Caki2 (cell line): ENCODE measurements at places on chromosomes 5 and 9. TPM values are rescaled to one million over a fixed set of nuclear protein-coding genes. Genes with fewer than 3 reads are reported as not detected.

Gene JAKMIP2
- 0.20 TPM in 1 of 2 replicates, not detected in the other for total RNA-seq

Gene CDH9
- not detected in 2 replicates for total RNA-seq

Gene DBH
- total RNA-seq = not detected in 2 replicates

Gene RNF145
- total RNA-seq = 35.6 and 44.7 TPM in 2 replicates

Gene TNFSF15
- 0.07 and 0.98 TPM in 2 replicates for total RNA-seq

Gene NSD1
- 15.4 and 18.5 TPM in 2 replicates for total RNA-seq

Gene SLIT3
- 12.5 and 21.9 TPM in 2 replicates for total RNA-seq

Gene SLC36A1
- total RNA-seq = 2.1 and 7.9 TPM in 2 replicates

Gene DEPDC1B
- 38.3 and 65.3 TPM in 2 replicates for total RNA-seq

Gene ARL10
- not detected in 2 replicates for total RNA-seq

Gene AK8
- total RNA-seq = 0.58 and 2.6 TPM in 2 replicates

Gene FAM169A
- 2.0 and 10.0 TPM in 2 replicates for total RNA-seq

DNA sequence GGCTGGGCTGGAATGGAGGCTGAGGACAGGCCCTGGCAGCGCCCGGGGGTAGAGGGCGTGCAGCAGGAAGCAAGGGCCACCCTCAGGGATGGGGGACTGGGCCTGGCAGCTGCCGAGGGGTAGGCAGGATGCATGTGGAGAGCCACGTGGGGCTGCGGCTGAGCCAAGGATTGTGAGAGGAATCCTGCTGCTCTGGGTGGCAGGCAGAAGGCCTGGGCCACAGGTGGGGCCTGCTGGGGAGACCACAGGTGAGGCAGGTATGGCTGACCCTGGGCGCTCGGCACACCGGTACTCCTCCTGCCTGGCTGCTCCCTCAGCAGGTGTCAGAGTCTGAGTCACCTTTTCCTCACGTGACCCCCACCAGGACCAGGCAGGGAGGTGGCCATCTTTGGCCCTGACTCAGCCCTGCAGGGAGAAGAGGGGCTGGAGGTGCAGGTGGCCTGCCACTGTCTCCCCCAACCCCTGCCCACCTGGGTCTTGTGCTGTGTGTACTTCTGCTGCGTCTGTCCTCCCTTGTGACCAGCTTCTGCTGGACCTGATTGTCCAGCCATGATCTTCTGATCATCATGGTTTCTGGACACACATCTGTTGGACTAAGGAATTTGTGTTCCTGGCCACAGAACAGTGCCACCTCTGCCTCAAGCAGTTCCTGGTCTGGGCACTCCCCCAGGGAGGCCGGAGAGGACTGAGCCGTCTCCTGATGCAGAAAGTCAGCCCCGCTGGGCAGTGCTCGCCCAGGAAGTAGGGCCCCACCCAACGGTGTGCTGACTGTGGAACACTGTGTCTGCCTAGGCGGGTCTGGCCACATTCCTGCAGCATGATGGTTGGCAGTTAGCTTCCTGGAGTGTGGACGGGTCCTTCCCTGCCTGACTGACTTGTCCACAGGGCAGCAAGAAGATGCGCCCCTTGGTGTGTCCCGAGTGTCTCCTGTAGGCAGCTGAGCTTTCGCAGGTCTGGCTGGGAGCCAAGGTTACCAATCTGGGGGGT, 6.4 kb downstream of the ARRDC1 start:
- DNase-seq = peak; percentile 93

GRCh38 chr5:42956551-42956950, 83.6 kb downstream of the ANXA2R start:
- no peak for DNase-seq

DNA sequence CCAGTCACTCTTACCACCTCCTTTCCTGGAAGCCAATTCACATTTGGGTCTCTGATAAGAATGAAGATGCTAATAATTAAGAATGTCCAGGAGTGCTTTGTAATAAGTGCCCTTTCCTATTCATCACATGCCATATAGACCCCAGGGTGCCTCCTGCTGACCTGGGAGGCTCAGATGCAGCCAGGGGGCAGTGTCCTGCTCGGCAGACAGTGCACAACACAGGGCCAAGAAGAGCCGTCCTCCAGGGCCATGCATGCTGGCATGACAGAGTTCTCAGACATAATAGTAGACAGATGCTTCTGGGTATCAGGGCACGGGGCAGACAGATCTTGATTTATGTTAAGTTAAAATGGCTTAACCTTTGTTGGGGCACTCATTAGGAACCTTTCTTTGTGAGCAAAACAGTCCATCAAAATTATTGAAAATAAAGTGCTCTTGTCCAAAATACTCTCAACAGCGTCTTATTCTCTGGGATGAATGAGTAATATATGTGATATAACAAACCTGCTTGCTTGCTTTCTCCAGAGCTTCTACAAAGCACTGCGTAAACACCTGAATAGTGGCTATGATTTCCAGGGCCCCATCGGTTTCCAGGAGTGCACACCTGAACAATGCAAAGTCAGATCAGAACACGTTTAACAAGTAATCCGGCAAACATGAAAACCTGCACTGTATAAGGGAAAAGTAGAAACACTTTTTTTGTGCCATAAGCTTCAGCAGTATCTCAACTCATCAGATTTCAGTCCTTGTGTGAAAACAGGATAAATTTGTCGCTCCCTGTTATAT, 192.7 kb downstream of the FANCC start:
- no peak for DNase-seq

DNA sequence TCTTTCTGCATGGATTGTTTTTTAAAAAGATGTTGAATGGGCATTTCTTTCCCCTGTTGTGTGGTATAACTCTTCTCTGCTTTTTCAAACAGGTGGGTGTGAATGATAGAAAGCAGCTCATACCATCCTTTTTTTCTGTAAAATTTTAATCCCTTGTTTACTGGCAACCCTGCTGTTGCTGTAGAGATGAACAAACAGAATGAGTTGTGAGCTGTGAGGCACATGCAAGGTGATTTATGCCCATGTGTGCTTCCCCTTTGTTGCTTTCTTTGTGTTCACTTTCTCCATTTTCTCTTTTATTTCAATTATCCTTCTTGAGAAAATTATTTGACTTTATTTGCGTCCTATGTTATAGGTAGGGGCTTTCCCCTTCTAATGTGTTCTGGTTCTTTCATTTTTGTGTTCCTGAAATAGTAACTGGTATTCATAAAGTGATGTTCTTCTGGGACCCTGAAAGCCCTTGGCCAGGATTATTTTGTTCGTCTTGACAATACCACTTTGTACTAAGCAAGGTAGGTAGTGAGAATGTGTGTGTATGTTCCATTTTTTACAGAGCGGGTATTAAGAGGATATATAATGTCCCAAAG, 79.9 kb downstream of the AOPEP start:
- peak; percentile 45 for DNase-seq

- DNase-seq = no peak
These were observed 182.5 kb downstream of the GAS1 start for GRCh38 chr9:86764671-86765343.

DNA sequence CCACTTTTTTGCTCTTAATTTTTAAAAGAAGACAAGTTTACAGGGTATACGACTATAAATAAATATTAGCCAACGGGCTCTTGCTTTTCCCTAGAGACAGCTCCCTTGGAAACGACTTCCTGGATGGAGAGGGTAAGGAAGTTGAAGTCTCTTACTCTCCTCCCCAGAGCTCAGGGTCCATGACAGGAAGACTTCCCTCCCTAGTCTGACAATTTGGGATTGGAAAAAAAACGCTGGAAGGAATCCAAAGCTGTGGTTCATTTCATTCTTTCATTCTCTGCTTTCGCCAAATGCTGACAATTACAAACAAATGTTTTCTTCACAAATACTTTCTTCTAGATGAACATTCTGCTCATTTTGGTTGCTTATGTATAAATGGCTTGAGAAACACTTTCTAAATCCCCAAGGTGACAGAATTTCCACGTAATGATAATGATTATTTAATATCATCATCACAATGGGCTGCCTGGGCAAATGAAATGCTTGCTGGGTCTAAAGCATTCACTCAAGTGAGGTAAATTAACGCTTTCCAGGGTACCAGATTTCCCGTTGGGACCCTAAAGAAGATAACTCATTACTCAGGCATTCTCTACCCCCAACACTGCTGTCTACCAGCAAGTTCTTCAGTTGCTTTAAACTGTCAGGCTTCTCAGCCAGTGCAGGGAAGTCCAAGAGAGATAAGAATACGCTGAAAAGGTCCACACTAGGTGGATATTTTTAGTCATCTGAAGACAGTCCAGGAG, 139.8 kb upstream of the SLC30A5 start:
- DNase-seq = no peak

DNA sequence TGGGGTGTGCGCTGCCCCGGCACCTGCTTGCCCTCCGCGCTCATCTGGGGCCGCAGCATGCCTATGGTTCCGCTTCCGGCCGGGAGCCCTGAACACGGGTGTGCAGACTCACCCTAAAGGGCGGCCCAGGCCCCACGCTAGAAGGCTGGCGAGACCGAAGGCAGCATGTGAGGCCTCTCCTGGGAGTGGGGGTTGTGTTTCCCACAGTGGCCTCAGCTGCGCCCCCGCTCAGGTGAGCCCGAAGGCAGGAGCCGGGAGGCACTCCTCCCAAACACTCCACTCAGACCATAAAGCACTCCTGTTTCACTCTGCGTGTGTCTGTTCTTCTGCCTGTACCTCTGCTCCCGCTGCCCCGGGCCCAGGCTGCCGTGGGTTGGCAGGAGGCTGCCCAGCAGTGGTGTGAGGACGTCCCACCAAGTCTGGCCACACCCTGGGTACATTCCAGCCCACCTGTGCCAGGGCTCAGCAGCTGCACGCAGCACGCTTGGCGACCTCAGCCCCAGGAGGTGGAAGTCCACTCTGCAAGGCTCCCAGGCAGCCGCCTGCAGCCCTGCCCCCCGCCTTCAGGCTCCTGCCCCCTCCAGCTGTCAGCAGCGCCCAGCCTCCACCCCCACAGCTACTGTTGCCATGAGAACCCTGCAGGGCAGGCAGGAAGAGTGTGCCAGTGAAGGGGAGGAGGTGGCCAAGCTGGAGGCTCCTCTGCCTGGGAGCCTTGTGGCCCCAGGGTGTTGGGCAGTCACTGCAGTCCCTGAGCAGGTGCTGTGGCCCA, 1.2 kb upstream of the AJM1 start:
- peak; percentile 79 for DNase-seq

- no peak for DNase-seq
These were observed 76.3 kb upstream of the GPBP1 start for GRCh38 chr5:57097526-57097925.

GRCh38 chr9:17116400-17116837, 18.4 kb upstream of the CNTLN start:
- peak; percentile 24 for DNase-seq

GRCh38 chr9:126532489-126532888, 81.2 kb upstream of the LMX1B start:
- DNase-seq = no peak

DNA sequence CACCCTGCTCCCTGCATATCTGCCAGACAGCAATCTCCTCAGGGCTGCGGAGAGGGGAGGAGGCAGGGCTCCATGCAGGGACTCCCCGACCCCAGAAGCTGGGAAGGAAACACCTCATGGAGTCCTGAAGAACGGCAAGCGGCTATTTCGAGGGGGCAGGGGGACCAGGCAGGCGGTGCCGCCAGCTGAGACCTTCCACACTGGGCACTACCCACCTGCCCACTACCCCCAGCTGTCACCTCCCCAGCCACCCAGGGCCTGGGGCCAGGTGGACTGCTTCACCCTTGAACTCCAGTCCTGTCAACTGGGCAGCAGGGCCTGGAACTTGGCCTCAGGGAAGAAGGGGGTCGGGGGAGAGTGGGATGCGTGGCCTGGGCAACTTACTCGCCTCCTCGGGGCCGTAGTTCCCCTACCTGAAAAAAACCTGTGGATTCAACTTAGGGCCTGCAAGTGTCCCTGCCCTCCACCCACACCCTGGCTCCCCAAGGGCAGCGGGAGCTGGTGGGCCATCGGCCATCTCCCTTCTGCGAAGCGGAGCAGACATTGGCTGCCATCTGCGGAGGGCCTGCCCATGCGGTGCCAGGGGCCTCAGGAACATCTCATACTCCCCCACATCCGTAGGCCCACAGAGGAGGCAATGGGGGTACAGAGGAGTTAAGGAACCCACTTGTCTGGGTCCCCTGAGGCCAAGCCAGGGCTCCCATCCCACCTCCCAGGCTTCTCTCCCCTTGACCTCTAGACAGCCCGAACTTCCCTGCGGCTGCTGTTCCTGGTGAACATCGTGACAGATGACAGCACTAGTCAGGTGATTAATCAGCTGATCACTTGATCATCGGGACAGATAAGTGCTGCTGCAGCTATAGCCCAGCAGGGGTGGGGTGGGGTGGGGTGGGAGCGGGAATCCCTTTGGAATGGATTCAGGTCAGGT, 18.5 kb upstream of the RALGDS start:
- no peak for DNase-seq

GRCh38 chr5:174056064-174056847, 10.8 kb downstream of the NSG2 start:
- DNase-seq = no peak

GRCh38 chr5:149371296-149371962, 7.7 kb downstream of the IL17B start:
- peak; percentile 37 for DNase-seq

DNA sequence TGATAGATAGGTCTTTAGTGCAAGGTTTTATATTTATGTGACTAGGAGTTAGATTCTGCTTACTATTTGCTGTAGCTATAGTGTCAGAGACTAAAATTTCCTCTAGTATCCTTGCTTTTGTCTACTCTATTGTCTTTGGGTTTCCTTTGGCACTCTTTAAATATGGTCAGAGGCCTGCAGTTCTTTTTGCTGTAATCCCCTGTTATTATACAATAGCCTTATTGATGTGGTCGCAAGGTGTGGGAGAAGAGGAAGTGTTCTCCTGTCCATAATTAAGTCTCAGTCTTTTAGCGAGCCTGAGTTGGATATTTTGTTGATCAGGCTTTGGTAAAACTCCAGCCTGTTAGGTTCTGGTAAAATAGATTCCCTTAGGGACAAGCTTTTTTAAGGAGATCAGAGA, 34.9 kb downstream of the LURAP1L start:
- no peak for DNase-seq

DNA sequence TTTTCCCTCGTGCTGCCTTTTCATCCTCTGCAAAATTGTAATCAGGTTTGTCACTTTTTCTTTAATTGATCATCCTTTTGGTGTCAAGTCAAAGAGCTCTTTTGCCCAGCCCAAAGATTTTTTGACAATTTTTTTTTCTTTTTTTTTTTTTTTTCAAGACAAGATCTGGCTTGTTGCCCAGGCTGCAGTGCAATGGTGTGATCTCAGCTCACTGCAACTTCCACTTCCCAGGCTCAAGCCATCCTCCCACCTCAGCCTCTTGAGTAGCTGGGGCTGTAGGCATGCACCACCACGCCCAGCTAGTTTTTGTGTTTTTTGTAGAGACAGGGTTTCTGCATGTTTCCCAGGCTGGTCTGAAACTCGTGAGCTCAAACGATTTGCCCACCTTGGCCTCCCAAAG, 36.7 kb downstream of the CDK7 start:
- peak; percentile 47 for DNase-seq

DNA sequence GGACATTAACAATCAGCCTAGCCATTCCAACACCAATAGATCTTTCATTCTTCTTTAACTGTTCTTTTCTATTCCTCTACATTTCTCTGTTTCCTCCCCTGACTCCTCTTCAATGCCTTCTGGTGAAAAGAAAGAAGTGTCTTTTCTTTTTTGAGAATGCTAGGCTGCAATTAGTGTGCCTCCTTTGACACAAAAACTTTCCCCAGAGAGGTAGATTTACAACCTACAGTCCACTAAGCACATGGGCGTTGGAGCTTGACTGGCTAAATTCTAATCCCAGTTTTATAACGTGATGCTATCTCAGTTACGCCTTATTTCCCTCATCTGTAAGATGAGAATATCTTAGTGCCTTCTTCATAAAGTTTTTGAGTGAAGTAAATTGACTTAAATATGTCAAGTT, 16.9 kb upstream of the ANKRD55 start:
- no peak for DNase-seq

- no peak for DNase-seq
These were observed 367.5 kb downstream of the KDM4C start for GRCh38 chr9:7125231-7125630.
